ENCODE measurements at places on chromosomes 1 and 21.

DNA sequence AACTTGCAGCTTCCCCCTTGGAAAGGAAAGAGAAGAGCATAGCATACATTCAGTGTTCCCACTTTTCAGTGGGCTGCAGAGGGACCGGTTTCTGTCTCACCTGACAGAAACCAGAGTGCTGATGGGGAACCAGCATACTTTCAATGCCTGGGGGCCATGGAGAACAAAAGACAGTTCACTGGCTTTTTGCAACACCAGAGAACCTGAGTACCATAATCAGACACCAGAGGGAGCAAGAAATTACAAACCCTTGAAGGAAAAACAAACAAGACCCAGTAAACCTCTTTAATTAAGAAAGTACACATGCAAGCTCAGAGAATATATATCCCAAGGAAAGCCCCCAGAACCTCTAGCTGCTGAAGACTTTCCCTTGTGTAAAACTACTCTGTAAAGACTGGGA, 51.1 kb downstream of the CSMD2 start:
- peak; percentile 17 for DNase-seq

- DNase-seq = no peak
Observed at GRCh38 chr1:30511106-30511505, 212.3 kb downstream of the MATN1 start.

DNA sequence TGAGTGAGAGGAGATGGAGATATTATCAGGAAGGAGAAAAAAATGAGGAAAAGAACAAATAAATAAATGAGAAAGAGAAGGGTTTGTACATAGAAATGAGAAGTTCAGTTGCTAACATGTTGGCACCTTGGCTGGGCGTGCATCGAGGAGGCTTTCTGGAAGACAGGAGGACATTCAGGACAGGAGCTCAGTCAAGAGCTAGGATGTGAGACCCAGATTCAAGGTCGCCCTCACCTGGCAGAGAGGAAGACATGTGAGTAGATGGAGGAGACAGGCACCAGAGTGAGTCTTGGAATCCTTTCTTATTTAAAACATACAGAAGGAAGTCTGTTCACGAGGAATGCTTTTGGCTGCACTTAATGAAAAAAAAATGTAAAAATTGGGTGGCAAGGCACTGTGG, 640.9 kb downstream of the NPHP4 start:
- no peak for DNase-seq

- no peak for DNase-seq
Observed at GRCh38 chr1:93623875-93624274, 57.8 kb downstream of the BCAR3 start.

DNA sequence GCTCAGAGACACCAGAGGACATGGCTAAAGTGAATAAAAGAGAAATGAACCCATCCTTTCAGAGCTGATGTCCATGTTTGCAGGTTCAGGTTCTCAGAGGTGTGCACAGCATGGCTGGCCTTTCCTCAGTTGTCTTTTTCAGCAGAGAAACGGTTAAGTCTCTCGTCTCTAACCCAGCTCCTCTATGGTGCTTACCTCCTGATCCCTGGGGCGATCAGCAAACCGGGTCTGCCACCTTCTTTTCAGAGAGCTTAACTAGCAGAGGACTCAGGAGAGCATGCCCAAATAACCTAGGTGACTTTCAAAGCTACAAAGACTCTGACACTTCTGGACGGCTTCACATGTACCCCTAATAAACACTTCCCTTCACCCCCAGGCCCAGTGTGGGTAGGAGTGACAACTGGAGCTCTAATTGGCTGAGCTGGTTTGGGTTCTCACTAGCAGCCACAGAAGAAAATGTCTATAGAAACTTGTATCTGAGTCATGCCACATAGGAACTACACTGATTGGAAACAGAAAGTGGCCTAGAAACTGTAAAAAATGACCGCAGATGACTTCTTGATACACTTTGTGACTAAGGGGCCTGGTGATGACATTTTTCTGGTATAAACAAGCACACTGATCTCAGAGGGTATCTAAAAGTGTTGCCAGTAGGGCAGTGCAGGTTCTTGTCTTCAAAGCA, at the start of gene AIM2:
Gene AIM2, minus strand, starts transcription at position 329 of the 682 bp plus-strand sequence. CDS start 3,267 bp downstream, outside the sequence.
- no peak for DNase-seq

Measured in Jurkat, Clone E6-1 (cell line).